Mesothelial cell of epicardium (in vitro differentiated cells): ENCODE measurements at places on chromosomes 12 and 14.

DNA sequence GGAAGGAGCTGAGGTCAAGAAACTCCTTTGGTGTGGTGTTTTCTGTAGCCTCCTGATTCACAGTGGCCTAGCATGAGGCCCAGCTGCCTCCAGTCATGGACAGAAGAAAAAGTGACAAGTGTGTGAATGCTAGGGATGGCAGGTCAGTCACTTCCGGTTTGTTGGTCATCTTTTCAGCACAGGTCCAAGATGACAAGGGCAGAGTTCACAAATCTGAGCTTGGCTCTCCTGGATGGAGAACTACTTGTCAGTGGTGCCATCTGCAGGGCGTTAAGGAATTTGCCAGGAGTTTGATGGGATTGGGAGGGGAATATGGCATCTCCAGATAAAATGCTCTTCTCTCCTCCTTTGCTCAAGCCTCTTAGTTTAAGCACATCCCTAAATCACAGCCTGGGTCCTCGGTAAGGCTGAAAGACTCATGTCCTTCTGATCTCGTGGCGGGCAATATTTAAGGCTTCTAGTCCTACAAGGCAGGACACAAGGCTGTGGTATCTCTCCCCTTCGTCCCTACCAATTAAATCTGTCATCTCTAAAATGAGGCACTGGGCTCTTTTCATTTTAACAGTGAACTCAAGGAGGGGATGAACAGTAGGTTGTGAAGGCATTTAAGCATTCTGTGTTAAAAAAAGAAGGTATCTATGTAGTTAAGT, 10.0 kb downstream of the TUBA1B start:
- H3K27me3 ChIP-seq: no peaks in the 10 kb centered on the region
- H3K4me3 ChIP-seq: no peak overlapping the region
- DNase-seq: no peak
- no peaks in the 10 kb centered on the region for H3K36me3 ChIP-seq
- no peak overlapping the region for H3K27ac ChIP-seq

DNA sequence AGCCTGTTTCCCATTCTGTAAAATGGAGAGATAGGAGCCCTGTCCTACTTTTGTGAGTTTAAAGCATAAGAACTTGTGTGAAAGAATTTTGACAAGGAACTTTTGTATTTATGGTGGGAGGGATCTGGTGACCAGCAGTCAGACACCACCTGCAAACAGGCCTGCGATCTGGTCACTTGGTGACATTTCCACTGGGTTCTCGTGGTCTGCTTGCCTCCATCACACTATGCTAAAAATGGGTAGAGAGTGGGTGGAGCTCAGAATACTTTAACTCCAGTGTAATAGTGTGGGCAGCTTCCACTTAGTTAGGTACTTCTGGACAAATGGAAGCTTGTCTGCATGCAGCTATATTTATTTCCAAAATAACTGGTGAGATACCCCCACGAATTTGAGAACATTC, 26.5 kb upstream of the PLXNC1 start:
- H3K4me3 ChIP-seq: no peak overlapping the region
- H3K4me1 ChIP-seq: peaks cover 3% of the 10 kb centered on the region
- DNase-seq: no peak
- no peak overlapping the region for H3K27ac ChIP-seq
- H3K27me3 ChIP-seq: peaks cover 41% of the 10 kb centered on the region
- H3K36me3 ChIP-seq: no peaks in the 10 kb centered on the region

GRCh38 chr12:7749442-7749841, 2.3 kb upstream of the CLEC4C start:
- no peak for DNase-seq
- H3K27me3 ChIP-seq: no peaks in the 10 kb centered on the region
- no peak overlapping the region for H3K4me3 ChIP-seq
- H3K36me3 ChIP-seq: no peaks in the 10 kb centered on the region
- H3K27ac ChIP-seq: no peak overlapping the region
- no peaks in the 10 kb centered on the region for H3K4me1 ChIP-seq

GRCh38 chr14:55665067-55665675, 85.2 kb downstream of the KTN1 start:
- H3K27ac ChIP-seq: peak overlapping the region; percentile 22
- H3K4me1 ChIP-seq: no peaks in the 10 kb centered on the region
- DNase-seq: no peak
- H3K4me3 ChIP-seq: no peak overlapping the region

GRCh38 chr12:42716491-42716891, 126.9 kb upstream of the PRICKLE1 start:
- no peaks in the 10 kb centered on the region for H3K4me1 ChIP-seq
- H3K36me3 ChIP-seq: peaks cover 6% of the 10 kb centered on the region
- H3K27ac ChIP-seq: peak overlapping the region; percentile 33
- H3K4me3 ChIP-seq: no peak overlapping the region
- H3K27me3 ChIP-seq: no peaks in the 10 kb centered on the region
- no peak for DNase-seq

GRCh38 chr14:32217301-32217700, 14.2 kb upstream of the RNU6-8 start:
- H3K4me1 ChIP-seq: no peaks in the 10 kb centered on the region
- H3K4me3 ChIP-seq: no peak overlapping the region
- no peak for DNase-seq
- H3K27me3 ChIP-seq: peaks cover 25% of the 10 kb centered on the region
- no peaks in the 10 kb centered on the region for H3K36me3 ChIP-seq
- no peak overlapping the region for H3K27ac ChIP-seq

GRCh38 chr12:99235381-99235780, 412.2 kb upstream of the GARIN6 start:
- no peak for DNase-seq
- H3K27me3 ChIP-seq: peaks cover 5% of the 10 kb centered on the region
- H3K4me1 ChIP-seq: no peaks in the 10 kb centered on the region
- H3K27ac ChIP-seq: no peak overlapping the region
- H3K36me3 ChIP-seq: no peaks in the 10 kb centered on the region
- H3K4me3 ChIP-seq: no peak overlapping the region

DNA sequence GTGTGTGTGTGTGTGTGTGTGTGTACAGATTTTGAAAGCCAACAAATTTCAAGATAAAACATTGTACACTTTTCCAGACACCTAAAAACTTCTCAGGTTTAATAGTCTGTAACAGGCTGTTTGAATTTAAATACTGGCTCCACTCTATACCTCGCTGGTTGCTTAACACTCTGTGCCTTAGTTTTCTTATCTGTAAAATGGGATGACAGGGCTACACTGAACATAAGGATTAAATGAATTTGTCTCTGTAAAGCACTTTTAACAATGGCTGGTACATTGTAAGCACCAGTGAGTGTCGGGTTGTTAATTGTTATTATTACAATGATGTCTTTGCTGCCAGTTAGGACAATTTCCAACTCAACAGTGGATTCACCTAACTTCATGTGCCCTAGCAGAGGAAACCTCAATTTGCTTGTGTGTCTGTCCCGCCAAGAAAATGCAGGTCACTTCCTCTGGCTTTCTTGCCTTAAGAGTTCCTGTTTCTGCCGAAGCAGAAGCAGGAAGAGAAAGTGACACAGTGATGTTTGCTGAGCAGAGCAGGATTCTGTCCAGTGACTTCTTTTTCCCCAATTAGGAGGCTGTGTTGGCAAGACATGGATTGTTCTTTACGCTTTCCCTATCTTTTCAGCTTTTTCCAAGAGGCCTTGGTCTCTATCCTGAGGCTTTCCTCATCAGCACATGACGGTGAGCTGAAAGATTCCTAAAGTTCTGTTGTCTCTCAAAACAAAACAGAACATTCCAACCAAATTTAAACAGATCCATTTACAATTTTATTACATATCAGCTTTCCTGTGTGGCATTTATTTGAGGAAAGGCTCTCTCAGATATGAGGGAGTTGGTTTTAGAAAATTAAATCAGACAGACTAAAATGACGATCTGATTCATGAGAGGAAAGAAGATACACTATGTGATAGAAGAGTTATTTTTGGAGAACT, 154.1 kb upstream of the ATP2B1 start:
- H3K4me3 ChIP-seq: no peak overlapping the region
- H3K27ac ChIP-seq: peak overlapping the region; percentile 17
- peaks cover 11% of the 10 kb centered on the region for H3K4me1 ChIP-seq
- peaks cover 1% of the 10 kb centered on the region for H3K27me3 ChIP-seq
- no peak for DNase-seq

DNA sequence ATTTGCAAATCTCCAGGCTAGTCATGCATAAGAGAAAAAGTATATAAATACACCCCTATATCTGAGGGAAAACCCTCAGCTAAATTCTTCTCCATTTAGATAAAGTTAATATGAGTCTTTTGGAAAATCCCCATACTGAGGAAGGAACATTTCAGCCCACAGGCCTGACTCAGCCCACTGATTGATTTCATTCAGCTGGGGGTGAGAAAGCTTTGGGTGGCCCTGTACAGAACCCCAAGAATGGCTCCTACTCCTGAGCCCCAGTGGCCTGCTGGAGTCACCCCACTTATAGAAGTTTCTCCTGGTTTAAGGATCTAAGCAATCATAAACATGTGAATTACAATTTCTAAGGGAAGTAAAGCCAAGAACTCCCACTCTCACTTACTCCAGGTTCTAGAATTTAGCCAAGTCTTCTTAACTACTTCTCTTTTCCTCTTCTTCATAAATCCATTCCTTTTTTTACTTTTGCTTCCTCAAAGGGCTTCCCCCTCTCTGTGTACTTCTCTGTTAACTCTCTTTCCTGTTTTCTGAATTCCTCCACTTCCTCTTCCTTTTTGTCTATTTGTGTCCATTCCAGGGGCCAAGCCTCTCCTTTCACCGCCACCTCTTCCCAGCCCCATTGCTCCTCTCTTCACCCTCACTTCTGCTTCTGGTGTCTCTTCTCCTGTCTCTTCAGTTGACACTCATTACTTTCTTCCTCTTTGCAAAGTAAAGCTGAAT, 21.0 kb downstream of the RTN1 start:
- no peaks in the 10 kb centered on the region for H3K36me3 ChIP-seq
- DNase-seq: no peak
- peaks cover 34% of the 10 kb centered on the region for H3K27me3 ChIP-seq
- no peak overlapping the region for H3K27ac ChIP-seq

DNA sequence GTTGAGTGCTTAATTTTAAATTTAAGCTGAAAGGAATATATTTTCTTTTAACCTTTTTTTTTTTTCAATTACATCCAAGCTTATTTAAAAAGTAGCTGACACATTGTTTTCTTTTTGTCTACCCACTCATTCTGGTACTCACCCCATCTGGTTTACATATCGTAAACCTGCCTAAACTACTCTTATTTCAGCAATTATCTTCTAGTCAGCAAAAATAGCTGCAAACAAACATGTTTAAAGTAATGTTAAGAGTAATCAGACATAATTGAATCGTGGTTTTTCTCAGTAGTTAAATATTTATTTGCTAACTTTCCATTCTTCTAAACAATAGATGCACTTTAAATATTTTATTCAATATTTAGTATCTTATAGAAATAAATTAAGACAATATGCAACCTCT, 492.7 kb upstream of the MGAT4C start:
- no peak for DNase-seq
- no peak overlapping the region for H3K27ac ChIP-seq
- peaks cover 9% of the 10 kb centered on the region for H3K4me1 ChIP-seq
- H3K36me3 ChIP-seq: no peaks in the 10 kb centered on the region

DNA sequence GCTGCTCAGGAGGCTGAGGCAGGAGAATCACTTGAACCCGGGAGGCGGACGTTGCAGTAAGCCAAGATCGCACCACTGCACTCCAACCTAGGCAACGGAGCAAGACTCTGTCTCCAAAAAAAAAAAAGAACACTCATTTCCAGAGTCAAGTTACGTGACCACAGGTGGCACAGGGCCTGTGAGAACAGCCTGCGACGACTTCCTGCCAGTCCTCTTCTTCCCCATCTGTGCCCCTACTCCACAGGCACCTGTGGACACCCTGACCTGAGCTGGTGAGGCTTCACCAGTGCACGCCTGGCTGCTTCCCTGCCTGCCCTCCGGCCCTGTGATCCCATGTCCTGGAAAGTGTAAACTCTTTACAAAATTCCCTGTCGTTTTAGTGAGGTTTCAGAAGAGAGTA, 77.7 kb downstream of the PPP2R5C start:
- H3K36me3 ChIP-seq: peaks cover 3% of the 10 kb centered on the region
- H3K4me3 ChIP-seq: no peak overlapping the region
- no peak for DNase-seq
- H3K27ac ChIP-seq: peak overlapping the region; percentile 69

DNA sequence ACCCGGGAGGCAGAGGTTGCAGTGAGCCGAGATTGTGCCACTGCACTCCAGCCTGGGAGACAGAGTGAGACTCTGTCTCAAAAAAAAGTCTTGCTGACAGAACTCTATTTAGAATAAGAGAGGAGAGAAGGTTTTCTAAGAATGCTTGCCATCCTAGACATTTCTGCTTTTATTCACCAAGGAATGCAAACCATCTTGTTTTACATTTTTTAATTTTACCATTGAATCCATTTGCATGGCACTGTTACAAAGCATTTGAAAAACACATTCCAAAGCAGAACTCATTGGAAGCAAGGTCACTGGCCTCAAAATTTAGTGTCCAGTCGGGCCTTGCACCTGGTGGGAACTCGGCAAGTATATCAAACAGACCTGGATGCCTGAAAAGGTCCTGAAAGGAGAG, 44.2 kb upstream of the RASSF3 start:
- H3K27ac ChIP-seq: peak overlapping the region; percentile 88
- peaks cover 25% of the 10 kb centered on the region for H3K4me1 ChIP-seq
- no peaks in the 10 kb centered on the region for H3K27me3 ChIP-seq

DNA sequence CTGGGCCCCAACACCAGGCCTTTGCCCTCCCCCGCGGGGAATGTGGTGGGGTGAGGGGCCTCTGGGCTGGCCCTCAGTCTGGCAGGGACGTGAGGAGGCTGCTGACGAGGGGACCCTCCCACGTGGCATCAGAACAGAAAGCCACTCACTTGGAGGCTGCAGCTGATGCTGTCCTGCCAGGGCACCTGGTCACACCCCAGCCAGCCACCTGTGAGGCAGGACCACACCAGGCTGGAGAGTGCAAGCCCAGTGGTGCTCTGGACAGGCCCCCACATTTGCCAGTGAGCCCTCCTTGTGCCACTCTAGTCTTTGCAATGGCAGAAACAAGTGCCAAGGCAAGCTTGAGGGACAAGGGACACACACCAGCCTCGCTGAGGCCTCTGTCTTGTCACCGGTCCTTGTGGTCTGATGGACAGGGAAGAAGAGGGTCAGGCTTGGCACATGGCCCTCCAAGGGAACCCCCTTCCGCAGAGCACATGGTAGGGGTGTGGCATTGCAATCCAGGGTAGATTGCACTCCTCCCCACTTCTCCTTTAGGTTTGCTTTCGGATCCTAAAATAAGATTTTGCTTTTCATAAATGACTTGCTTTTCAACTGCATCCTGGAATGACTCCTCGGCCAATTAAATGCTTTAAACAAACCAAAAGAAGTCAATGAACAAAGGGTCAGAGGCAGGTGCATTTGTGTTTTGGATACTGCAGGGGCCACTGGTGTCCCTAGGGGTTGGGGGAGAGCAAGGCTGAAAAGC, 53.7 kb downstream of the CCDC88C start:
- H3K4me3 ChIP-seq: no peak overlapping the region
- H3K27ac ChIP-seq: no peak overlapping the region
- H3K27me3 ChIP-seq: peaks cover 22% of the 10 kb centered on the region
- no peaks in the 10 kb centered on the region for H3K36me3 ChIP-seq
- H3K4me1 ChIP-seq: peaks cover 21% of the 10 kb centered on the region

DNA sequence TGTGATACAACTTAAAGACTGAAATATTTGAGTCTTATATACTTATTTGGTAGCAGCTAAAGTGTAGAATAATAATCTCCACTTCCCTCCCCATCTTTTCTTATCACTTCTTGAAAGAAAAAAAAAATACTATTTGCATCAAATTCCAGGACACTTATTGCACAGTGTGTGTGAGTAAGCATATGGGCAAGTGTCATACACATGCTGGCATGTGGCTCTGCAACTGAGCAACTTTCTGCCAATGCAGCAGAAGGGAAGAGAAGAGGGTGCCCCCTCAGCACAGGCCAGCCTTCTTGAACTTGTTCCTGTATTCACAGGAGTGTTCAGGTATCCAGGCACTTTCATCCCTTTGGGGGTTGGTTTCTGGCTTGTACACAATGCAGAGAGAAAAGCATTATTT, 145.8 kb downstream of the CPNE8 start:
- H3K4me1 ChIP-seq: no peaks in the 10 kb centered on the region
- no peak overlapping the region for H3K4me3 ChIP-seq
- no peak overlapping the region for H3K27ac ChIP-seq
